ENCODE measurements at places on chromosomes 3 and 15. TPM values are rescaled to one million over a fixed set of nuclear protein-coding genes. Genes with fewer than 3 reads are reported as not detected.

- no peak overlapping the region for H3K27ac ChIP-seq
- no peaks in the 10 kb centered on the region for H3K4me1 ChIP-seq
- DNase-seq, result no peak
- H3K27me3 ChIP-seq, result no peaks in the 10 kb centered on the region
- H3K4me3 ChIP-seq, result no peak overlapping the region
- no peaks in the 10 kb centered on the region for H3K36me3 ChIP-seq
Observed at GRCh38 chr3:117892431-117892841, 1142.2 kb downstream of the IGSF11 start.

- peaks cover 16% of the 10 kb centered on the region for H3K36me3 ChIP-seq
- H3K27me3 ChIP-seq, result no peaks in the 10 kb centered on the region
Observed at GRCh38 chr3:149153402-149153801, 24.0 kb downstream of the HPS3 start.

Gene NBEAL2
- total RNA-seq, result 64.4 TPM

DNA sequence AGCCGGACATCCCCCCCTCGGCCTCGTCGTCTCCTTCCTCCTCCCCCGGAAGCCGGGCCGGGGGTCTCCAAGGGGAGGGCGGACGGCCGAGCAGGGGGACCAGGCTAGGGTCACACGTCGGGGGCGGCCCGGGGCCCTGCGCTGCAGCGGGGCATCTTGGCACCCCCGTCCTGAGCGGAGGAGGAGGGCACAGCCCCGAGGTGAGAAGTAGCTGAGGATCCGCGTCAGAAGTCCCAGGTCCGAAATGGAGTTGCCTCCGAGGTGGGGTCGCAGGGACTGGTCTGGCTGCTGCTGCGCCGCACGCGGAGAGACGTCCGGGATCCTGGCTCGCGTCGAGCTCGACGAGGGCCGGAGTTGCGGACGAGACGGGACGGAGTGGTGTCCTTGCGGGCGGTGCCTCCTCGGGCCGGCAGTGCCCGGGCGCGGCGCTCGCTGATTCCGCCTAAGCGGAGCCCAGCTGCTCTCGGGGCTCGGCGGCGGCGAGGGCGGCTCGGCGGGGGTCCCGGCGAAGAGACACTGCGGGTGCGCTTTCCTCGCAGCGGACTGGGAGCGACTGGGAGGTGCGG, at the start of gene ADCY5:
Gene ADCY5 (minus strand): TSS at position 555 of the 566 bp plus-strand sequence. CDS start 545 bp downstream, at position 10.
- peak within 1 kb of the TSS; percentile 39 for H3K4me3 ChIP-seq
- H3K36me3 ChIP-seq, result no peaks in the 10 kb centered on the region
- peak; percentile 54 for DNase-seq
- H3K27me3 ChIP-seq, result peaks cover 2% of the 10 kb centered on the region
- peaks cover 28% of the 10 kb centered on the region for H3K4me1 ChIP-seq

DNA sequence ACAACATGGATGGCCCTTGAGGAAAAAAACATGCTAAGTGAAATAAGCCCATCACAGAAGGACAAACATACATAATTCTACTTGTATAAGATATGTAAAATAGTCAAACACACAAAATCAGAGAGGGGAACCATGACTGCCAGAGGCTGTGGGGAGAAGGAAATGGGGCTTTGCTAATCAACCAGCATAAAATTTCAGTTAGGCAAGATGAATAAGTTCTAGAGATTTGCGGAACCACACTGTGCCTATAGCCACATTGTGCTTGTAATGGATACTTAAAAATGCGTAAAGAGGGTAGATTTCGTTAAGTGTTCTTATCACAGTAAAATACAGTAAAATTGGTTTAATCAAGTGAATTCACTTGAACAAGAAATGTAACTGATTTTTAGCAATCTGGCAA, 33.7 kb upstream of the SPTBN5 start:
- no peaks in the 10 kb centered on the region for H3K27me3 ChIP-seq
- H3K36me3 ChIP-seq, result no peaks in the 10 kb centered on the region
- H3K27ac ChIP-seq, result peak overlapping the region; percentile 74
- no peak overlapping the region for H3K4me3 ChIP-seq
- DNase-seq, result no peak

Gene SOX2
- 8.7 TPM for total RNA-seq

Gene PRICKLE2
- 35.8 TPM for total RNA-seq

GRCh38 chr15:83396101-83396500, 51.0 kb upstream of the SH3GL3 start:
- no peaks in the 10 kb centered on the region for H3K4me1 ChIP-seq
- no peaks in the 10 kb centered on the region for H3K27me3 ChIP-seq
- no peak overlapping the region for H3K27ac ChIP-seq
- H3K4me3 ChIP-seq, result no peak overlapping the region

DNA sequence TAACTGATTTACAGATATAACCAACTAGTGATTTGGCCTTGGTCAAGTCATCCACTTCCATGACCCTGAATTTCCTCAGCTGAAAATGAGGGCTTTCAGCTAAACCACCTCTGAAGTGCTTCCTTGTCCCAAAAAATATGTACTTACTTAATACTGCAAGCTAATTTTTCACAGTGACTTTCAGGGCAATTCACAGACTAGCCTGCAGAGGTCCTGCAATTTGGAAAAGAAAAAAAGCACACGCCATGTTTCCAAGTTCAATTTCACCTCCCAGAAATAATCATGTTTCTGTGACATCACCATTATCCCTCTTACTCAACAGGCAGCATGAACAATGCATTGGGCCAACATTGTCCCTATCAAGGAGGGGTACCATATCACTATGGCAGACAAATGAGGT, 218.2 kb downstream of the SHOX2 start:
- no peaks in the 10 kb centered on the region for H3K4me1 ChIP-seq
- DNase-seq, result no peak
- H3K36me3 ChIP-seq, result no peaks in the 10 kb centered on the region

- H3K36me3 ChIP-seq, result peaks cover 43% of the 10 kb centered on the region
- peaks cover 16% of the 10 kb centered on the region for H3K4me1 ChIP-seq
- no peak overlapping the region for H3K4me3 ChIP-seq
- no peaks in the 10 kb centered on the region for H3K27me3 ChIP-seq
Observed at GRCh38 chr3:58158442-58159153, 52.2 kb downstream of the DNASE1L3 start.

Gene PIF1
- total RNA-seq, result 1.1 TPM

Gene ADCY5
- 8.4 TPM for total RNA-seq

- H3K27ac ChIP-seq, result no peak overlapping the region
- no peak overlapping the region for H3K4me3 ChIP-seq
- no peaks in the 10 kb centered on the region for H3K4me1 ChIP-seq
- H3K36me3 ChIP-seq, result peaks cover 36% of the 10 kb centered on the region
- DNase-seq, result no peak
Observed at GRCh38 chr3:47850564-47851410, 47.8 kb downstream of the DHX30 start.

Gene PDHB
- total RNA-seq, result 50.8 TPM

GRCh38 chr3:32312251-32312650, 73.8 kb downstream of the CMTM8 start:
- DNase-seq, result peak; percentile 24
- H3K36me3 ChIP-seq, result no peaks in the 10 kb centered on the region
- peaks cover 5% of the 10 kb centered on the region for H3K4me1 ChIP-seq
- H3K27me3 ChIP-seq, result no peaks in the 10 kb centered on the region

DNA sequence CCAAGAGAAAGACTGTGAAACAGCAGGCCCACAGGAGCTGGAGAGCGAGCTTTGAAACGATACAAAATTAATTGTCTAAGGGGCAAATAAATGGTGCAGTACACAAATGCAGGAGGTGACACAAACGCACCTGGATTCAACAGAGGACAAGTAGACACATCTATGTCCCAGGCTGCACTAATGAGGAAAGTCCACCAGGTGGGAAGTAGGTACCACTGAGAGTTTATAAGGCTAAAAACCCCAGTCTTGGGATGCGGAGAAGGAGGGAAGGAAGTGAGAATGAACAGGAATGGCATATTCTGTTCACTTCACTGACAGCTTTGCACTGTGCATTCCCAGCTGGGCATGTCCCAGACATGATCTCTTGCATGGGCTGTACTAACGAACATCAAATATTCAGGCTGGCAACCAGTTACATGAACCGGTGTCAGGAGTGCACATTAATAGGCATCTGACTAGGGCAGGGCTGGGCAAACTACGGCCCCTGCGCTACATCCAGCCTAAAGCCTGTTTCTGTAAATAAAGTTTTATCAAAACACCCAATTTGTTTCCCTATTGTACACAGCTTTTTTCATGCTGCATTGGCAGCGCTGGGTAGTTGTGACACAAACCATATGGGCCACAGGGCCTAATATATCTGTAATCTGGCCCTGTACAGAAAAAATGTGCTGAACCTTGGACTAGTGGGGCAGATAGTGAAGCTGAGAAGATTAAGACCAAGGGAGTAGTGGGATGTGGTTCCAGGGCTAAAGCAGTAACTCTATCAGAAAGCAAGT, 107.0 kb downstream of the IGF2BP2 start:
- DNase-seq, result peak; percentile 54
- H3K4me3 ChIP-seq, result no peak overlapping the region
- peaks cover 16% of the 10 kb centered on the region for H3K4me1 ChIP-seq
- no peak overlapping the region for H3K27ac ChIP-seq
- H3K36me3 ChIP-seq, result no peaks in the 10 kb centered on the region

Gene PHLDB2
- total RNA-seq, result 58.1 TPM

DNA sequence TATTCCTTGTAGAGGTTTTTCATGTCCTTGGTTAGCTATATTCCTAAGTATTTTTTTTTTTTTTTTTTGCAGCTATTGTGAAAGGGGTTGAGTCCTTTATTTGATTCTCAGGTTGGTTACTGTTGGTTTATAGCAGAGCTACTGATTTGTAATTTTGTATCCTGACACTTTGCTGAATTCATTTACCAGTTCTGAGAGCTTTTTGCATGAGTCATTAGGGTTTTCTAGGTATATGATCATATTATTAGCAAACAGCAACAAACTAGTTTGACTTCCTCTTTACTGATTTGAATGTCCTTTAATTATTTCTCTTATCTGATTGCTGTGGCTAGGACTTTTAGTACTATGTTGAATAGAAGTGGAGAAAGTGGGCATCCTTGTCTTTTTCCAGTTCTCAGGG, 737.4 kb downstream of the ZNF385D start:
- H3K4me3 ChIP-seq, result no peak overlapping the region
- no peaks in the 10 kb centered on the region for H3K4me1 ChIP-seq
- H3K36me3 ChIP-seq, result no peaks in the 10 kb centered on the region
- DNase-seq, result no peak
- H3K27me3 ChIP-seq, result no peaks in the 10 kb centered on the region
- H3K27ac ChIP-seq, result no peak overlapping the region

Gene P2RY13
- total RNA-seq, result 5.7 TPM

GRCh38 chr3:125351814-125352456, 23.2 kb downstream of the ZNF148 start:
- DNase-seq, result no peak
- H3K4me3 ChIP-seq, result no peak overlapping the region
- no peaks in the 10 kb centered on the region for H3K27me3 ChIP-seq
- H3K36me3 ChIP-seq, result no peaks in the 10 kb centered on the region

DNA sequence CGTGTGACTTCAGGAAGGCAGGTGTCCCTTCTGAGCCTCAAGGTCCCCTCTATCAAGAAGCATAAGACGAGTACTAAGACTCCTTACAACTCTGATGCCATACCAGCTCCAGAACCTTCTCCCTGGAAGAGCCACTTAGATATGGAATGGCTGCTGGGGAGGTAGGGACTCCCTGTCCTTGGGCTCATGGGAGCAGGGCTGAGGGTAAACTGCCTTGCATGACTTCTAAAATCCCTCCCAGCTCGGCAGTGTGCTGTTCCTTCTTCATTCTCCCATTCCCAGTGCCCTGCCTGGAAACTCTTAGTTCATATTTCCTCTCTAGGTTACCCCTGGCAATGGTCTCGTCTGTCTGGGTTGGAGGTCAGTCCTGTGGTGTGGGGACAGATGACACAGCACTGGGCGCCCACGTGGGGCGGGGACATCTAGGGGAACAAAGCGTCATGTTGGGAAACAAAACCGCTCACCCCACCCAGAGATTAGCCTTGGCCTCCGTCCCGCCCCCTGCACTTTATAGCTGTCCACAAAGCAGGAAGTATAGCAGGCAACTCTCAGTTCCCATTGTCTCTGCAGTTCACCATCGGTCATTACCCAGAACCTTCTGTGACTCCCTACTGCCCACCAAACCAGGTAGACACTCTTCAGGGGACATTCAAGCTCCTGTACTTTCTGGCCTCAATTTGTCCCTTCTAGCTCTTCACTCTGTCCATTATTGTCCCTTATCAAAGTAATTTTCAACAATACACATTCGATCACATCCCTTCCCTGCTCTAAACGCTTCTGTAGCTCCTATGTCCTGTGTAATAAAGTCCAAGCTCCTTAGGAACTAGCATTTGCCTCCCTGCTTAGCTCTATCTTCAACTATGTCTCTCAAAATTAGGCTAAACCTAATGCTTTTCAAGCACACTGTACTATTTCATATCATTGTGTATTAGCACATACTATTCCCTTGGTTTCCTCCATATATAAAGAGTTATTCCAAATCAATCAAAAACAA, 73.8 kb downstream of the IQSEC1 start:
- H3K36me3 ChIP-seq, result no peaks in the 10 kb centered on the region
- H3K4me1 ChIP-seq, result peaks cover 4% of the 10 kb centered on the region
- peaks cover 2% of the 10 kb centered on the region for H3K27me3 ChIP-seq
- H3K4me3 ChIP-seq, result no peak overlapping the region
- H3K27ac ChIP-seq, result no peak overlapping the region
- peak; percentile 51 for DNase-seq

Gene MAP6D1
- total RNA-seq, result 1.9 TPM

DNA sequence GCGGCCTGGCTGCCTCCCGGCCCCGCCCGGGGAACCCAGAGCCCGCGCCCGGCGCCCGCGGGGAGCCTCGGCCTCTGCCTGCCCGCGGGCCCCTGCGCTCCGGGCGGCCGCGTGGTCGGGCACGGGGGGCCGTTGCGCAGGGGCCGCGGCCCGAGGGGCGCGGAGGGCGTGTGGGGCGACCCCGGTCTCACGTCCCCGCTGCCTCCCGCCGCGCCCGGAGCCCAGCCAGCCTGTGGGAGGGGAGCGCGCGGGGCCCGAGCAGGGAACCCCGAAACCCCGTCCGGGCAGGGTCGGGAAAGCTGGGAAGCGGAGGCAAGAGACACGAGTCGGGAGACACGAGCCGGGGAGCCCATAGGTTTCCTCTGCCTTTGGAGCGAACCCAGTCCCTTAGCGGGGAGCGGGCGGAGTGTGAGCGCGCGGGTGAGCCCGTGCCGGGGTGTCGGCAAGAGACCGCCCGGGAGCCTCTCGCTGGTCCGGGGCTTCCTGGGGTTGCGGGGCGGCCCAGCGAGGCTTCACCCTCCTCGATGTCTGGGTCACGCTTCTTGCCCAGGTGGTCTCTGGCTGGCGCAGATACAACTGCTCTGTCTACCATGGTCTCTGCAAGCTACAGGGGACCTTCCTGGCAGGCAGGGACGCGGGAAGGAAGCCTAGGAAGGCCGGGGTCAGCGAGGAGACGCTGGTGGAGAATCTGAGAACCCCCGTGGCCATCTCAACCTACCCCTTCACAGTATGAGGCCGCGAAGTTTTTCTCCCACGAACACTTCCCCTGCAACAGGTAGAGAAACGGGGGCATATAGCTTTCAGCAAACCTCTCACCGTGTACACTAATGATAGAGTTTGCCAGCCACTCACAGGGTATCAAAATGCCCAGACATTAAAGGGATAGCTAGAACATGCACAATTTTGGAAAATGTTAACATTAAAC, 586 bp downstream of the LRRK1 start:
- DNase-seq, result peak; percentile 36
- H3K4me1 ChIP-seq, result peaks cover 15% of the 10 kb centered on the region
- H3K36me3 ChIP-seq, result no peaks in the 10 kb centered on the region
- H3K27ac ChIP-seq, result no peak overlapping the region
- peaks cover 37% of the 10 kb centered on the region for H3K27me3 ChIP-seq

GRCh38 chr3:186683979-186684378, 18.2 kb downstream of the HRG start:
- H3K27ac ChIP-seq, result no peak overlapping the region
- no peak for DNase-seq
- H3K27me3 ChIP-seq, result no peaks in the 10 kb centered on the region
- H3K4me3 ChIP-seq, result no peak overlapping the region

Gene EOMES
- 1.3 TPM for total RNA-seq

GRCh38 chr3:141959589-141960554, 83.4 kb downstream of the ATP1B3 start:
- H3K27ac ChIP-seq, result peak overlapping the region; percentile 70
- DNase-seq, result no peak
- H3K4me3 ChIP-seq, result no peak overlapping the region
- no peaks in the 10 kb centered on the region for H3K4me1 ChIP-seq

Data from lung (tissue), 17 donors.